Activated naive CD4-positive, alpha-beta T cell treated with Interleukin-2 at 50 U/mL for 16 hours (primary cell): ENCODE measurements at places on chromosomes 2 and 18.

DNA sequence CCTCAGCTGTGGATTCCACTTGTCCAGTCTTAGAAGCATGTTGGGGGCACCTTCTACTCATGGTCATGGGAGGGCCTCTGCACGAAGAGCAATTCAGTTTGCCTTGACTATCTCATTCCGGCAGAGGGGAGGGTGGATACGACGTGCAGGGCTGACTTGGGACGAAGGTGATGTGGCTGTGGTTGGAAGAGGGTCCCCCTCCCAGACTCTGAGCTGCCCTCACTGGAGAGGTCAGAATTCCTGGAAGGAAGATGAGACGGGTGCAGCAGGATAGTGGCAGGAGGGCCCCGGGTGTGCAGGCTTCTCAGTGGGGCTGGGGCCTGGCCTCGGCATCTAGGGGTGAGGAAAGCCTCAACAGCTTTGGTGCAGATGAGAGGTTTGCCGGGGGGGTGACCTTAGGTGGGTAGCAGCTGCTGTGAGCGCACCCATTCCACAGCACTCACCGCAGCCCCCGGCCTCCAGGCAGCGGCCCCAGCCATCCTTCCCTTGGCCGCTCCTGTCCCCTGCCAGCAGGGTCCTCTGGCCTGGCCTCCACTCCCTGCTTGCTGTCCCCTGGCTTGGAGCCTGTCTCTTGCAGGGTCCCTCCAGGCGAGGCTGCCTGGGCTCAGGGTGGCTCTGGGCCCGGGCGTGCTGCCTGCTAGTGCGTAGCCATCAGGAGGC lies 3.2 kb downstream of the RNPEPL1 start:
- DNase-seq, result no peak

DNA sequence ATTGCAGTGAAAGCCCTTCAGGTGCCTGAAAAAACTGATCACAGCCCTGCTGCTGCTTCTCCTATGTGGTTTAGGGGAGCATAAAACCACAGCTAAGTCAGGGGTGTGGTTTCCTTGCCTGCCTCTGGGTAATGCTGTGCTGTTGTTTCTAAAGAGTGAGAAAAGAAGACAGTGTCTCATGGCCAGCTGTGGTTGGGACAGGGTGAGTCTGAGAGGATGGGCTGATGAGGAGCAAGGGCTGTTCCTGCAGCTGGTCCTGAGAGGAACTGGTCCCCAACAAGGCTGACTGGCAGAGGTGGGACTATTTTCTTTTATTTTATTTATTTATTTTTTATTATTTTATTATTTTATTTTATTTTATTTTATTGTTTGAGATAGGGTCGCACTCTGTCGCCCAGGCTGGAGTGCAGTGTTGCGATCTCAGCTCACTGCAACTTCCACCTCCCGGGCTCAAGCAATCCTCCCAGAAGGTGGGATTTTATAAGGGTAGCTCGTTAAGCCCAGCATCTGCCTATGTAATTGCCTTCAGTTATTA lies 236.7 kb downstream of the FHOD3 start:
- no peak for DNase-seq

DNA sequence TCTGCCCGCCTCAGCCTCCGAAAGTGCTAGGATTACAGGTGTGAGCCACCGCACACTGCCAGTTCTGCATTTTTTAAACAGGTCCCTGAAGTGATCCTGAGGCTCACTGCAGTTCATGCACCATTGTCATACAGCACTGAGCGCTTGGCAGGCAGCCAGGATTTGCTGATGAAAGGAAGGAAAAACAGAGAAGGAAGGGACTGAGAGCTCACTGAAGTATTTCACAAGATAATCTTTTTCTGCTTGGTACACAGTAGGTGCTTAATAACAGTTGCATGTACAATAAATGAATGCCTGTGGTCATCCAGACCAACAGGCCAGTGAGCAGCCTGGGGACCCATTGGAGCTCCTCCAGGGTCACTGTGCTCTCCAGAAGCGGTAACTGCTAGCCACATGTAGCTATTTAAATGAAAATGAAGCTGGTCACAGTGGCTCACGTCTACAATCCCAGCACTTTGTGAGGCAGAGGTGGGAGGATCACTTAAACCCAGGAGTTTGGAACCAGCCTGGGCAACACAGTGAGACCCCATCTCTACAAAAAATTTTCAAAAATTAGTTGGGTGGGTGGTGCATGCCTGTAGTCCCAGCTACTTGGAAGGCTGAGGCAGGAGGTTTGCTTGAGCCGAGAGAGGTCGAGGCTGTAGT lies 33.1 kb upstream of the SMAD7 start:
- DNase-seq, result no peak

GRCh38 chr2:85649201-85650190 lies 18.5 kb downstream of the SFTPB start:
- no peak for DNase-seq

- DNase-seq, result no peak
These were observed 10.7 kb downstream of the LPIN1 start for GRCh38 chr2:11757101-11757500.

- no peak for DNase-seq
These were observed 46.5 kb downstream of the PTGR3 start for GRCh38 chr18:75162467-75162866.

- no peak for DNase-seq
These were observed 195.7 kb upstream of the TFPI start for GRCh38 chr2:187749804-187750431.

- no peak for DNase-seq
These were observed 9.0 kb upstream of the BOD1L2 start for GRCh38 chr18:57137847-57138246.

GRCh38 chr2:231960810-231961348 lies 634 bp upstream of the DIS3L2 start:
- DNase-seq, result no peak

DNA sequence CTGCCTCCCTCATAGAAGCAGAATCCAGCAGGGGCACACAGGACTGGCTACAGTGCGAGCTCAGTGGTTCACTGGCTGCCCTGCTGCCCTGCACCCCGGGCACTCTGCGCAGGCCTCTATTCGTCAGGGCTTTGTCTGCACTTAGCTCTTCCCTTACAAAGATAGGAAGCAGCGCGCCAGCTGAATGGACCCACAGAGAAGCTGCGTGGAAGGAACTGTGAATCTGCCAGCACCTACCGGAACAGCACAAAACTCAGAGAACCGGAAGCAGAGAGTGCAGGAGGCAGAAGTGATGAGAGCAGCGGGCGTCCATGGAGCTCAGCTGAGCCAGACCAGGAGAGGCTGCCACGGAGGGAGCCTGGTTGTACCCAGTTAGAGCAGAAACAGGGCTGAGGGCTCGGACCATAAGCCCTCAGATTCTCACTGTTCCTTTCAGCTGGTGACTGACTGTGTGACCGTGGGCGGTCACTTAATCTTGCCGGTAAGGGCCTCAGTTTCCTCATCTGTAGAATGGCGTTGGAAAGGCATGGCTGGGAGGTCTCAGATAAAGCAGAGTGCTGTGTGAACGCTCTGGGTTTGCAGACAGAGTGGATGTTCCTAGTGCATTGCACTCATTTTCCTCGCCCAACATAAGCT lies 23.1 kb upstream of the SLC66A3 start:
- DNase-seq, result no peak

DNA sequence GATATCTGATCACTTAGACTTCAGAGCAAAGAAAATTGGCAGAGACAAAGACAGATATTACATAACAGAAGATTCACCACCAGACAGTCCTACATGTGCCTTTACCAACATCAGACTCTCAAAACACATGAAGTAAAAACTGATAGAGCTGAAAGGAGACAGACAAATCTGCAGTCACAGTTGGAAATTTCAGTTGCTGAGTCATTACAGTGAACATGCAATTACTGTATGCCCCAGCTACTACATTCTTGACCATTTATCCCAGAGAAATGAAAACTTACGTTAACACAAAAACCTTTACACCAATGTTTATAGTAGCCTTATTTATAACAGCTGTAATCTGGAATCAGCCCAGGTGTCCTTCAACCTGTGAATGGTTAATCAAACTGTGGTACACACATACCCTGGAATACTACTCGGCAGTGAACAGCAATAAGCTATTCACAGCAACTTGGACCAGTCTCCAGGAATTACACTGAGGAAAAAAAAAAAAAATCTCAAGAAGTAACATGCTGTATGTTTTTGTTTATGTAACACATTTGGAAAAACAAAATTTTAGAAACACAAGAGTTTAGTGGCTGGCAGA lies 7.5 kb upstream of the SCLY start:
- DNase-seq, result no peak

DNA sequence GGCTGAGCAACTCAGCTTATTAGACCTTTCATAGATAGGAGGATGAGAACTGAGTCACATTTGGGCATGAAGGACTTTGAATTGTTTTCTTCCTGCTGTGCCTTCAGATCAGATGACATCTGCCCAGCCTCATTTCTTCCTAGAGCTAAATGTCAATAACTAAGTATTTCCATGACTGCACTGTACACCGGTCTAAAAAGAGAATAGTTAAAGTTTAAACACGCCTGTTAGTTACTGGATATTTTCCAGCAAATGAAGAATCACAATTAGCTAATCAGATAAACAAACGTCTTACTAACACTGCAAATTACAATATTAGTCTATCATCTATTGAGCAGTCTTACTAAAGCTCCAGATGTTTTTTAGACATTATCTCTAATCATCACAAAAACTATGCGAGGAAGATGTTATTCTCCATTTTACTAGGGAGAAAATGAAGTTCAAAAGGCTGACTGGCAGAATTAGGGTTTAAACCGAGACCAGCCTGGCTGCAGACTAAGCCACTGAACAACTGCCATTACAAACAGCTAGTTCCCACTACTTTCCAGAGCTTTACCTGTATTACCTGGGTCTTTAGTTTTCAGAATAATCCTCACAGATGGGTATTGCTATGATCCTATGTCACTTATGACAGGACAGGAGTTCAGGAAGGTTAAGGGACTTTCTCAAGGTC lies 69.4 kb upstream of the ZNF397 start:
- DNase-seq, result no peak

GRCh38 chr2:101754618-101755017 lies 57.1 kb downstream of the MAP4K4 start:
- no peak for DNase-seq

GRCh38 chr18:37481072-37481471 lies 84.5 kb downstream of the CELF4 start:
- no peak for DNase-seq

- no peak for DNase-seq
These were observed 14.0 kb downstream of the POU3F3 start for GRCh38 chr2:104867813-104868504.

GRCh38 chr18:78807668-78808067 lies 171.9 kb upstream of the SALL3 start:
- no peak for DNase-seq

DNA sequence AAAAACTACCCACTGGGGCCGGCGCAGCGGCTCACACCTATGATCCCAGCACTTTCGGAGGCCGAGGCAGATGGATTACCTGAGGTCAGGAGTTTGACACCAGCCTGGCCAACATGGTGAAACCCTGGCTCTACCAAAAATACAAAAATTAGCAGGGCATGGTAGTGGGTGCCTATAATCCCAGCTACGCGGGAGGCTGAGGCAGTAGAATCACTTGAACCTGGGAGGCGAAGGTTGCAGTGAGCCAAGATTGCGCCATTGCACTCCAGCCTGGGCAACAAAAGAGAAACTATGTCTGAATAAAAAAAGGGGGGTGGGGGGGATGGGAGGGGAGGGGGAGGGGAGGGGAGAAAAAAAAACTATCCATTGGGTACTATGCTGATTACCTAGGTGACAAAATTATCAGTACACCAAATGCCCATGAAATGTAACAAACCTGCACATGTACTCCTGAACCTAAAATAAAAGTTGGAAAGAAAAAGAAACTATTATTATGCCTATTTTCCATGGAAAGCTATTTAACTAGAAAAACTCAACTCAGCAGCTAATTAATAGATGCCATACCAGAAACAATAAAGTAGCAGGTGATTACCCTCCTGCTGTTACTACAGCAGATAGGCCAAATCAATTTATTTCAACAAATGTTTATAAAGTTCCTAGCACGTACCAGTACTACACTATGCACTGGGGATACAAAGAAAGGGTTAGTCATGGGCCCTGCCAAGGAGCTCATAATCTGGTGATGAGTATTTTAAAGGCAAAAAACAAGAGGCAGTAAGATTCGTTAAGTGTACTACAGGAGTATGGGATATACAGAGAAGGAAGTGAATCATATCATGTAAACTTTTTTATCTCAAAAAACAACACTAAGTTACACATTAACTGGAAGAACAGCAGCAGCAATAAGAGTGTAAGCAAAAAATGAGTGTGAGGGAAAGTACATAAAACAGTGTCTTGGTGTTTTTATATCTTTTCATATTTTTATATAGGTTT lies 112.8 kb upstream of the SLC39A10 start:
- DNase-seq, result no peak

DNA sequence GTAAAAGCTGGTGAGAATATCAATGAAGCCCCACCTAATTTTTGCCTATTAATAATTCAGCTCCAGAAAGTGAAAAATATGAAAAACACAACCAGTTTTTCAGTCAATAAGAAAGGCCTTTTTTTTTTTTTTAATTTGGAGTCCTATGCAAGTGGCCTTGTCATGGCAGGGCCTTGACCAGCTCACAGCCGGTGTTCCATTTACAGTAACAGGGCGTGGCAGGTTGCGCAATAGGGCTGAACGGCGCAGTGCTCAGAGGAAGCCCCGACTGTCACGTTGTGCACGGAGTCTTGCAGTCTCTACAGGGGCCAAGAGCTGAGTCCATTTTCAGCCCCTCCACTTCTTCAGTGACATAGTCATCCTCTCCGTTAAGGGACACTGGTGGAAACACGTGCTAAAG lies 184.1 kb upstream of the FN1 start:
- no peak for DNase-seq

DNA sequence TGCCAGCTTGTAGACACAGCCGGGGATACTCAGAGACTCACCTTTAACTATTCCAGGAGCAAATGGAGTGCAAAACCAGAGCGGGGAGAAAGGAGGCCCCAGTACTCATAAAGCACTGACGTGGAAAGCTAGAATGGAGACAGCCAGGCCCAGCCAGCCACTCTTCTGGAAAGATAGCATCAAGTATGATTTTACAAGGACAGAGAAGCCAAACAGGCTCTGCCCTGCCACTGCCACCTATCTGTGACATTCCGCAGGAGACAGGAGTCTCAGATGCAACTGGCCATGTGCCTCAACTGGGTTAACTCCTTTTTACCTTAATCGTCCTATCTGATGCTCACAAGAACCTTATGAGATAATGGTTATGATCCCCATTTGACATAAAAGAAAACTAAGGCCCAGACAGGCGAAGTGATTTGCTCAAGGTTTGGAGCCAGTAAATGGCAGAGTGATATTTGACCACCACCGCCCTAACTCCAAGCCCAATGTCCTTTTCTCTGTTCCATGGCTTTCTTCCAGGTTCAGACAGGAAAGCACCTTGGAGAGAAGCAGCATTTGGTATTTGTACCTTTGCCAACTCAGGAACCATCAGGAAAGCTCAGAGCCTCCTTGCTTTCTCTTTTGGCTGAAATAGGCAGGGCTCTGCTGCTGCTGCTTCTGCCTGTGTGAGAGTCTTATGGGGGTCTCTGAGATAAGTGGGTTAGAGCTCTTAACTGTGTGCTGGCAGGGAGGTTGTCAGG lies 15.6 kb downstream of the KIF3C start:
- no peak for DNase-seq

- DNase-seq, result no peak
These were observed 18.7 kb upstream of the KCTD1 start for GRCh38 chr18:26566874-26567555.

GRCh38 chr2:26685989-26686839 lies 6.3 kb upstream of the KCNK3 start:
- DNase-seq, result no peak
